ENCODE measurements at places on chromosomes 16 and 17.
A peak's percentile ranks its signal among the peaks of the same experiment; 100 is the strongest.

DNA sequence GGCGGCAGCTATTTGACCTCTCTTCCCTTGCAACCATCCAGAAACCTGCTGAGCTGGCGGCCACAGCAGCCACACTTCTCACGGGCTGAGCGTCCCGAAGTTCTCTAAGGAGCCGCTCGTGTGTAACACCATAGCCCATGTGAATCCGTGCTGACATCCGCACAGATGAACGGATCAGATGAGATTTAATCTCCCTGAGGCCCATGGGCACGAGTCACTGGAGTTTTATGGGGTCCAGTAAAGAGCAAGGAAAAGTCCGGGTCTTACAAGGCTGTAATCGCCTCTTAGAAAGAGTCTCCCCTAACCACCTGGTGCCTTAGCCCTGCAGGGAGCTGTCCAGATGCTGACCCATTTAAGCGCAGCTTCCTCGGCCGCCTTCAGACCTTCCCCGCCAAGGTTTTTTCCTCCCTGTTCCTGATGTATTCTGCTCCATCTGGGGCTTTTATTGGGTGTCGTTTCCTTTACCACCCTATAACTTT lies 5.5 kb upstream of the CACNG5 start:
- DNase-seq, result peak; percentile 40

DNA sequence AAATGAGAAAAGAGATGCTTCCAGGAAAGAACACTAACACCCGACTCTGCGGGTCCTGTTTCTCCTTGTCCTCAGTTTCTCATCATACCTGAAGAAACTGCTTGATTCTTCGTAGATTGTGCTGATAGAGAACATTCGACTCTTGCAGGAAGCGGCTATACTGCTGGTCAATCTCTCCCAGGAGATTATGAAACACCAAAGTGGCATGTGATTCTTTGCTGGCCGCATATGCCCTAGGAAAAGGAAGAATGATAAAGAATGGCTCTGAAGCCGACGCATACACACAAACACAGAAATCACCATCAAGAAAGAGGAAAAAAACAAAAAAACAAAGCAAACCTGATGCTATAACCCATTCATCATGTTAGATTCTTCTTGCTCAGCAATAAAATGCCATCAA lies 41.8 kb downstream of the STAT3 start:
- DNase-seq, result no peak

GRCh38 chr17:46151762-46152161 lies 41.5 kb downstream of the KANSL1 start:
- DNase-seq, result no peak

- DNase-seq, result no peak
Measured at GRCh38 chr16:85047867-85048455, 20.4 kb downstream of the KIAA0513 start.

DNA sequence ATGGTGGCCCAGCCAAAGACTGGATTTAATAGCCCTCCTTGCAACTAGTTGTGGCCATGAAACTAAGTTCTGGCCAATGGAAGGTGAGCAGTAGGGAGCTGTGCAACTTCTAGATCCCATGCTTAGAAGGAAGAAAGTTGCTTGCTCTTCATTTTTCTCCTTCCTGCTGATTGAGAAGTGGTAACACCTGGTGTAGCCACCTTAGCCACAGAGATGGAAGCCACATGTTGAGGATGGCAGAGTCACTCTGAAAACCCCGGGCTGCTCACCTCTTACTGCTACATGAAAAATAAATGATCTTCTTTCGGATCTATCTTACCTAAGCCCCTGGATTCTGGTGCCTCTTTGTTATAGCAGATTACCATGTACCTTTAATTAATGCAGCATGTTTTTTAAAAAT lies 10.3 kb upstream of the ATP5MC1 start:
- no peak for DNase-seq

DNA sequence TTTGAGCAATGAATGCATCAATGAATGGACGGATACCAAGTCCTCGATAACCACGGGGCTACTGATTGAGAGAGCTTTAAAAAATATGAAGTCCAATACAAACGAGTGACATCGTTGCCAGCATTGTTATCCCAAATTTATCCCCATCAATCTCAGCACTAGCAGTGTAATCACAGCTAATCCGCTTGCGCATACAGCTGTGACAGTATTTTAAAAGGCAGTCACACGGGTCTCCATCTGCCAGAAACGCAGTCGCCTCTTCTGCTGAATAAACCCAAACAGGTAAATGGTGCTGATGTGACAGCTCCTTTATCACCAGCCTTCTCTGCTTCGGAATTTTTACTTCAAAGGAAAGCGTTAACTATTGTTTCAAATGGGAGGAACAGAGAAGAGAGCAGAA lies 311.1 kb downstream of the XYLT1 start:
- DNase-seq, result no peak

DNA sequence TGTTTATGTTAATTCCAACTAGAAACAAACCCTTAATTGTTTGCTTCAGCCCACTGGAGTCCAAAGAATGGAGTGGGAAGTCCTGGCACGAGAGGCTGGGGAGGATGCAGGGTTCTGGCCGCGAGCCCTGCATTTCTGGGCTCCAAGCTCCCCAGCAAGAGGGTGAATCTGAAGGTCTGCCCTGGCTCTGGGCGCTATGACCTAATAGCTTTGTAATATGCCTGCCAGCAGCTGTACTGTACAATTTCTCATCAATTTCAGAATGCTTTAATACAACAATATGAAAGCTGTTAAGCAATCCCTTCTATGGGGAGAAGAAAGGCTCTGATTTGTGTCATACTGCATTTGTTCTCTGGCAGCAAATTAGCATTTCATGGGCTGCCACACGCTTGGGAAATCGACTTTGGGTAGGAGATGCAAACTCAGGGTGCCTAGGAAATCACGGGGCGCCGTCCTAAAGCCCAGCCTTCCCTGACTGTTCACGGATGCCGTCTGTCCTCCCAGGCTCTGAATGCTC lies 43.8 kb downstream of the NDEL1 start:
- no peak for DNase-seq

DNA sequence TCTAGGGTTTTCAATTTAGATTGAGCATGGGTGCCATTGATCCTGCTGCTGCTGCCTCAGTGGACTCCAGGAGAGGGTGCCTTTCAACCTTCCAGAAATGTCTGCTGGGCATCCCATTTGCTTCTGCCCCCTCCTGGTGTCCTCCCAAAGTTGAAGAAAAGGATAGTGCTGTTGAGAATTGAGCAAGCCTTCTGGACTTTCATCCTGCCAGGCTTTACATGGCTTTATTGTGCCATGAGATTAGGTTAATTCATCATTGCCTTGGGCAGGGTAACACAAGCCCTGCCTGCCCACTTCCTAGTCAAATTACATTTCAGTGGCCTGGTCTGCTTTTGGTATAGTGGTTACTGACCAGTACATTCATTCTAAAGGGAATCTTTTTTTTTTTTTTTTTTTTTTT lies 17.9 kb upstream of the TANGO6 start:
- no peak for DNase-seq

DNA sequence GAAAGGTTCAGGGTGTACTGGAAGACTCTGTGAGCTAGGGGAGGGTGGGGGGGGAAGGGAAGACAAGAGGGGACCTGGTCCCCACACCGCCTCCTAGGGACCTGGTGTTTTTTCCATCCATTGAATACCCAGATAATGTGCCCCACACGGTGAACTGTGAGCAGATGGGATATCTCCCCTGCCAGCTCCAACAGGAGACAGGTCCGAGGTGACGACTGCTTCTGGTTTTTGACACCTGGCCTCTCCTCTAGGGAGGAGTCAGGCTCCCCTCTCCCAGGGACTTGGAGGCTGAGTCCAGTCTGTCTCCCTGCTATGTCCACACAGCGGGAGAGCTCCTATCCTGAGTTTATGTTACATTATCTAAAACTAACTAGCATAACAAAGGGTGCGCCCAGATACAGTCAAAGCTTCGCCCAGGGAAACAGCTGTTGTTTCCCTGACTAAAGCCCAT lies 1.8 kb downstream of the MARVELD3 start:
- DNase-seq, result no peak

- peak; percentile 75 for DNase-seq
Measured at GRCh38 chr16:86363057-86363490, 147.3 kb upstream of the FOXF1 start.

- no peak for DNase-seq
Measured at GRCh38 chr16:28882551-28883160, 4.4 kb downstream of the ATP2A1 start.

DNA sequence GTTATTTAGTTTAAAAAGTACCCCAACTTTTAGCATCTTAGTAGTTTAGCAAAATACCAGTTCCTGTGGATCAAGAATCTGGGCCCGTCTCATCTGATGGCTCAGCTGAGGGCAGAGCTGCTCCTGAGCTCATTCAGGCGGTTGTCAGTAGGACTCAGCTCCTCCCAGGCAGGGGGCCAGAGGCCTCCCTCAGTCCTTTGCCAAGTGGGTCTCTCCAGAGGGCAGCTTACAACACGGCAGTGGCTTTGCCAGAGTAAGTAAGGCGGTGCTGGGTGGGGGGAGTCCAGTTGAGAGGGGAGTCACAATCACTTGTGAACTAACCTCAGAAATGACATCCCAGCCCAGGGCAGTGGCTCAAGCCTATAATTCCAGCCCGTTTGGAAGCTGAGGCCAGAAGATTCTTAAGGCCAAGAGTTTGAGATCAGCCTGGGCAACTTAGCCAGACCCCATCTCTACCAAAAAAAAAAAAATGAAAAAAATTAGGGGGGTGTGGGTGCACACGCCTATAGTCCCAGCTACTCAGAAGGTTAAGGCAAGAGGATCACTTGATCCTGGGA lies 81.5 kb upstream of the MED9 start:
- no peak for DNase-seq

GRCh38 chr16:79757163-79757562 lies 156.6 kb upstream of the MAF start:
- no peak for DNase-seq

DNA sequence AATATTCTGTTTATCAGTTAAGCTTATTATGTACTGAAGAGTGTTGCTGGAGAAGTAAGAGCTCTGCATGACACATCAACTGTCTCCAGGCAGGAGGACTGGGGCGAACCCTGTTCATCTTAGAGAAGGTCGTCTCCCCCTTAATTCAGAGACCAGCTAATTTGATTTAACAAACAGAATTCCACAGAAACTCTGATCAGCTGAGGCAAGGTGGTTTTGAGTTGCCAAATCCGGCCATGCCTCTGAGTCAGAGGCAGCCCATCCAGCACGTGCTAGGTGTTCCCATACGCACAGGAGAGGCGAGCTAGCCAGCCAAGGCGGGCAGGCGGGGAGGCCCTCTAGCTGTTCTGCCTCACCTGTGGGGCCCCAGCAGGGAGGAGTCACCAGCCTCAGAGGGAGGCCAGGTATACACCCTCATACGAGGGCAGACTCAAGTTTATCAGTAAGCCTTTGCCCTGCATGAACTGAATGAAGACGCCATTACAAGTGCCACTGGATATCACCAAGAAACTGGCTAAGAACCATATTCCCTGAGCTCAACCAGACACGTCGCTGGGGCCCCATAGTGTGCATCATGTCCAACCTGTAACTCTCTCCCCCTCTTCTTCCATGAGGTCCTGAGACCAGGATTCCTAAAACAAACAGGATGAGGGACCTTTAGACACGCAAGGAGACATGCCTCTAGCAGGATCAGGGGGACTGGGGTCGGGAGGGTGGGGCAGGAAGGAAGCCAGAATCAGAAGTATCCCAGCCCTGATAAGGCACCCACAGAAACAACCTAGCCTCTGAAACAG lies 25.7 kb downstream of the STAT5A start:
- no peak for DNase-seq

- DNase-seq, result no peak
Measured at GRCh38 chr16:58462089-58462488, 37.9 kb upstream of the NDRG4 start.

DNA sequence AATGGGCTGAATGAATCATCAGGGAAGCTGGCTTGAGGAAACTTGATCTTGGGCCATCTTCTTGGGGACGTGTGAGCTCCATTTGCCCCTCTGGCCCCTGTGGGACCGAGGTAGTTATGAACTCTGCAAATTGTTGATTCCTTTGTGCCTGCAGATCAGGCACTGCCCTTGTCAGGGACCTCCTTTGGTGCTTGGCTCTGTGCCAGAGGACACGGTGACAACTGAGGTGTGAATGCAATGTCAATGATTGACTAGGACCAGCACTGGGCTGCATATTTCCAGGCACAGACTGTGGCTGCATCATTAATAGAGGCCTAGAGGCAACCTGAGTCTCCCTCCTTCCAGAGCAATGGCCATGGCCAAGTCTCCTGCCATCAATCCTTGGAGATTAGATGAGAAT lies 23.8 kb downstream of the PDILT start:
- no peak for DNase-seq

DNA sequence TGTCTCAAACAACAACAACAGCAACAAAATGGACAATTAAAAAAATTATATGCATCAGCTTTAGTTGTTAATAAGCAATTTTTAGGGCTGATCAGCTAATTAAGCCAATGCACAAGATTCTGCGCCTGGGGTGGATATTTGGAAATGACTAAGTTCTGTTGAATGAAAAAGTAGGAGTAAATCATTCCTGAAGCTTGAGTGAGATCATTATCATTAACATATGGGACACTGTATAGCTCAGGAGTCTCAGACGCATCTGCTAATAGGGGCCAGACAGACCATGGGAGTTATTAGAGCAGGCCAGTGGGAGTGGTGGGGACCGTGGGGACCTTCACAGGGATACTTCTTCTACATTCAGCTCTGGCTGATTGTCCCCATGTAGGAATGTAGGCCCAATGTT lies 22.8 kb downstream of the IRX5 start:
- DNase-seq, result no peak

DNA sequence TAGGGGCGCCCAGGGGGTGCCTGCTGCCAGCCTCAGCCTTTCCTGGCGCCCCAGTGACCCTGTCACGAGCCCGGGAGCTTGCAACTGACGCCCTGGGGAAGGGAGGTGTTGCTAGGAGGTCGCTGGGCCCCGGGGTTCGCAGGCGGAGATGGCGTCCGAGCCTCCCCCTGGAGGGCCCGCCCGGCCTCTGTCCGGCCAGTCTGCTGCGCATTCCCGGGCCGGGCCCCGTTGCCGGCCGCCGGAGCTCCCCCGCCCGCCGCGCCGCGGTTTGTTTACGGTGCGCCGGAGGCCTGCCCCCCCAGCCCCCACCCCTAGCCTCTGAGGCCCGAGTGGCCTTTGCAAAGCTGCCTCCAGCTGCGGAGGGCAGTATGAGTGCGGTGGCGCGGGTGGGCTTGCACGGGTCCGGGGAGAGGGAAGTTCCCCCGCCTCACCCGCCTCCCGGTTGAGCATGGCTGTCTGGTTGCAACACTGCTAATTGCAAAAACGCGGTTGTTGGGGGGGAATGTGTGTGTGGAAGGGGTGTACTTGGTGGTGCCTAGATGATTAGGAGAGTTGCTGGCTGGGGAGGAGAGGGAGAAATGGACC lies 514 bp downstream of the THRA start:
- no peak for DNase-seq

DNA sequence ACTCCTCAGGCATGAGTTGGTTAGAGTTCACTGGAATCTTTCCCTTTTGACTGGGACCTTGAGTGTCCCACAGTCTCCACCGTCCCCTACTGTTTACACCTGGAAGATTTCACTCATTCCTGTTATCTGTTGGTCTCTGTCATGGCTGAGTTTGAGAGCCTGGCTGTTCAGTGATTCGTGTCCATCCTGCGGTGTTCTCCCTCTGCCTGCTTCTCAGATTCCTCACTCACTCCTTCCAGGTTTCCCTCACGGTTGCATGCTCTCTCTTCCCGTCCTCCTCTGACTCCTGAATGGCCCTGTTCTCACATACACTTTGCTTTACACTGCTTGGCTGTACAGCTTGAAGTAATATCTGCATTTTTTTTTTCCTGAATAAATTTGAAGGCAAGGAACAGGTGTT lies 24.5 kb downstream of the OR1D5 start:
- no peak for DNase-seq
